Fibroblast of villous mesenchyme (primary cell): ENCODE measurements at places on chromosomes 2 and 18. TPM values are rescaled to one million over a fixed set of nuclear protein-coding genes. Genes with fewer than 3 reads are reported as not detected.

- no peak for DNase-seq
These were observed 59.9 kb downstream of the VIT start for GRCh38 chr2:36756438-36756837.

GRCh38 chr18:49344096-49344495 is 116.3 kb downstream of the DYM start:
- no peak for DNase-seq

DNA sequence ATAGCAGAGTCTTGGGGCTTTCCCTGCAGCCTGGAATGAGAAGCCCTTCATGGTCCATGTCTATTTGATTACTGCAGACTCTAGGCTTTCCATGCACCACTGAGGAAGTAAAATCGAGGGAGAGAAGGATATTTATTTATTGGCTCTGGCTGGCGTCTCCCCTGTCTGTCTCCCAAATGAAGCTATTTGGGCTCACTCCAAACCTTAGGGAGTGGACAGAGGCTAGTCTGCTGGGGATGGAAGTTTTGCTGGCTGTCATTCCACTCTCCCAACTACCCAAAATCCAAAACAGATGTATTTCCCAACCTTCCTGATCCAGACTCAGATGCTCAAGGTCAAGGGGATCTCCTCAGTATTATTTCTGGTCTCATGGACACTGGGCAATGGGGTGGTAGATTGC is 33.7 kb downstream of the TMEM17 start:
- peak; percentile 7 for DNase-seq

DNA sequence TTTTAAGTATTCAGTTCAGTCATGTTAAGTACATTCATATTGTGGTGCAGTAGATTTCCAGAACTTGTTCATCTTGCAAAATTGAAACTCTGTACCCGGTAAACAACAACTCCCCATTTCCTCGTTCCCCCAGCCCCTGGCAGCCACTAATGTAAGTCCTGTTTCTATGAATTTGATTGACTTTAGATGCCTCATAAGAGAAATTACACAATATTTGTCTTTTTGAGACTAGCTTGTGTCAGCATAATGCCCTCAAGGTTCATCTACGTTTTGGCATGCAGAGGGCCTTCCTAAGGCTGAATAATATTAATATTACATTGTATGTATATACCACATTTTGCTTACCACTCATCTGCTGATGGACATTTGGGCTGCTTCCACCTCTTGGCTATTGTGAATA is 30.9 kb downstream of the METTL21A start:
- no peak for DNase-seq

DNA sequence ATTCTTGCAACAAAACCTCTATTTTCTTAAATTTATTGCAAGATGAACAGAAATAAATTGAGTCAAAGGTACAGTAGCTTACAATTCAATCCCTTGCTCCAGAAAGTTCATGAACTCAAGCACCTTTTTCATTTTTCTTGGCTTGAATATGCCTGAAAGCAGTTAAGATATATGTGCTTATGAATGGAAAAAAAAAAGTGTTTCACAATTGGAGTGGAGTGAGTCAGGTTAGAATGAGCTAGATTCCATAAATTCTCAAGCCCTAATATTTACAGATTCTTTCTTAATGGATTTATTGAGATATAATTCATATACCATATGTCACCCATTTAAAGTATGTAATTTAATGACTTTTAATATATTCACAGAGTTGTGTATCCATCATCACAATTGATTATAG is 39.6 kb upstream of the NEMP2 start:
- peak; percentile 50 for DNase-seq

DNA sequence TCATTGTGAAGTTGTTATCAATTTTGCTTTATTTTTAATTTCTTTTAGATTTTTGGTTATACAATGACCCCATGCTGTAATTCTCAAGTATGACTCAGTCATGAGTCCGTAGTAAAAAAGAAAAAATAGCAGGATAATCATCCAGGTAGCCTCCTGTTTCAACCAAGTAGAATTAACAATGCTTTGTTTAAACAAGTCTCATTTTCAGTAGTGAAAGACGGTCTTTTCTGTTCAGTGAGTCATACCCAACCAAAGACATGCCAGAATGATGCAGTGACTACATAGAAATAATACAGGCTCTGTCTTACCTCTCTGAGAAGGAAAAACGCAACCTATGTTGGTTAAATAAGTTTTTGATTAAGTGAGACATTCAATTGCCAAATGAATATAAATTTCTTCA is 67.8 kb upstream of the DSC1 start:
- DNase-seq: no peak

Gene CNRIP1
- 24.6 and 25.1 TPM in 2 replicates for total RNA-seq

DNA sequence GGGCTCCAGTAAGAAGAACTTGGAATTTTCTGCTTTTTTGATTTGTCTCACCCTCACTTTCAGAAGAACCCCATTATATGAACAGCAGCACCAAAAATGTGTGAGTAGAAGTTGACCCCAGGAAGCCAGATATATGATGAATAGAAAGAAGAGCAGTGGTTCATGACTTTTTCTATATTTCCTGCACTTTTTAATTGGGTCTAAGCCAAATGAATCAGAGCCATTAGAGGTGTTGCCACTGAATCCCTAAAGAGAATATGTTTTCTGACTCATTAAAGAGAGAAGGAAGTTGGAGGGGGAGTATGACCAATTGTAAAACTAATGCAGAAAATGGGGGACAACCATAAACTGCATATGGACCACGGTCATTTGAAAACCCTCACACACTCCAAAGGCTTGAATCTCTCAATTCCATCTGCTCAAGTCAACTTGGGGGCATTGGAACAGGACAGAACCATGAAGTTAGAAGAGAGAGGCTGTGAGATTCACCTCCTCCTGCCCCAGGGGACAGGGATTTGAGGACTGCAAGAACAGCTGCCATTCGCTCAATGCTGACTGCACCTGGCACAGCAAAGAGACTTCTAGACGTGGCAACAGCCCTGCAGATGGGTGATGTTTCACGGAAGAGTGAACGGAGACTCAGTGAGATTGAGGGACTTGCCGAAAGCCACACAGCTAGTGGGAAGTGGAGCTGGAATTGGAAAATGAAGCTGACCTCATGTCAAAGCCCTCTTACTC is 3.0 kb downstream of the DAPL1 start:
- no peak for DNase-seq

- no peak for DNase-seq
These were observed 86.3 kb downstream of the PMAIP1 start for GRCh38 chr18:59986139-59986538.

DNA sequence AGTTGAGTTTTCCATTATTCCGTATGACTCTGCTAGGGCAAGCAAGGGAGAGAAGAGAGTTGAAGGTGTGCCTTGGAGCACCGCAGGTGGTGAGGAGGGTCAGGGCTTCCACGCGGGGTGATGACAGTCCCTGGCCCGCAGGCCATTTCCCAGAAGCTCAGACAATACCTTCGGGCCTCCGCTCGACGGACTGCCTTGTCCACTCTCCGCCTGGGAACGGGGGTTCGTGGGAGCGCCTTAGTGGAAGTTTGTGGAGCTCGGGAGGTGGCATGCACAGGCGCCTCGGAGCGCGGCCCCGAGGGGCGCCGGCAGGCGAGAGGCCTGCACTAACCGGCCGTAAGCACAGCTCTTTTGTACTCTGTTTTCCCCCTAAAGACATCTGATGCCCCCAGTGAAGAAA is 69.8 kb downstream of the ARHGEF33 start:
- no peak for DNase-seq

Gene HDAC4
- 19.6 and 20.3 TPM in 2 replicates for total RNA-seq

- peak; percentile 66 for DNase-seq
These were observed 1.4 kb downstream of the PTGR3 start for GRCh38 chr18:75207310-75208154.

DNA sequence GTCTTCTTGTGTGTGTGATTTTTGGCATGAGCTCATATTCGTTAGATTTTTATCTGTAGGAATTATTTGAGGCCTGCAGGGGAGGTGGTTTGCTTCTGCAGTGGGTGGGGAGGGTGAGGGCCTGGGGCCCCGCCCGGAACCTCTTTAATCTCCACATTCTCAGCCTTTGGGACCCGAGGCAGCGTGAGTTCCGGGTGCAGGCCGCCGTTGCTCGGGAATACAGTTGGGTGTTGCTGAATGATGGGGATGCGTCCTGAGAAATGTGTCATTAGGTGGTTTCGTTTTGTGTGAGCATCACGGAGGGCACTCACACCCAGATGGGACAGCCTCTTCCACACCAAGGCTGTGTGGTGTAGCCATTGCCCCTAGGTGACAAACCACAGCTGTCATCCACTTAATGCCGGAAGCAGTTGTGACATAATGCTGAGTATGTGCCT is 13.7 kb upstream of the GAL3ST2 start:
- DNase-seq: no peak

DNA sequence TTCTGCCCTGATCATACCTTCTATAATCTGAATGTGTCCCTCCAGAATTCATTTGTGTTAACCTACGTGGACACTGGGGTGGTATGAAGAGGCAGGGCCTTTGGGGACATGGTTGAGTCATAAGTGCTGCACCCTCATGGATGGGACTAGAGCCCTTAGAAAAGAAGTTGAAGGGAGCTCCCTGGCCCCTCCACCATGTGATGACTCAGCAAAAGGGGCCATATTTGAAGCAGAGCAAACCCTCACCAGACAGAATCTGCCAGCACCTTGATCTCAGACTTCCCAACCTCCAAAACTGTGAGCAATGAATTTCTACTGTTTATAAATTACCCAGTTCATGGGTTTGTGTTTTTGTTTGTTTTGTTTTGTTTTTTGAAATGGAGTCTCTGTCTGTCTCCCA is 33.4 kb upstream of the CD207 start:
- DNase-seq: no peak

Gene LCT
- total RNA-seq: under 0.01 TPM in 1 of 2 replicates, not detected in the other

- DNase-seq: no peak
These were observed 129.0 kb downstream of the SOCS6 start for GRCh38 chr18:70417847-70418246.

Gene FOXI3
- not detected in 2 replicates for total RNA-seq

GRCh38 chr18:13893418-13893760 is 21.9 kb downstream of the MC2R start:
- DNase-seq: no peak

Gene SETBP1
- total RNA-seq: 2.6 and 2.9 TPM in 2 replicates

GRCh38 chr2:204175552-204176271 is 239.1 kb downstream of the ICOS start:
- no peak for DNase-seq

Gene GAL3ST2
- under 0.01 and 0.43 TPM in 2 replicates for total RNA-seq

Gene SP140
- total RNA-seq: 0.86 and 0.97 TPM in 2 replicates

DNA sequence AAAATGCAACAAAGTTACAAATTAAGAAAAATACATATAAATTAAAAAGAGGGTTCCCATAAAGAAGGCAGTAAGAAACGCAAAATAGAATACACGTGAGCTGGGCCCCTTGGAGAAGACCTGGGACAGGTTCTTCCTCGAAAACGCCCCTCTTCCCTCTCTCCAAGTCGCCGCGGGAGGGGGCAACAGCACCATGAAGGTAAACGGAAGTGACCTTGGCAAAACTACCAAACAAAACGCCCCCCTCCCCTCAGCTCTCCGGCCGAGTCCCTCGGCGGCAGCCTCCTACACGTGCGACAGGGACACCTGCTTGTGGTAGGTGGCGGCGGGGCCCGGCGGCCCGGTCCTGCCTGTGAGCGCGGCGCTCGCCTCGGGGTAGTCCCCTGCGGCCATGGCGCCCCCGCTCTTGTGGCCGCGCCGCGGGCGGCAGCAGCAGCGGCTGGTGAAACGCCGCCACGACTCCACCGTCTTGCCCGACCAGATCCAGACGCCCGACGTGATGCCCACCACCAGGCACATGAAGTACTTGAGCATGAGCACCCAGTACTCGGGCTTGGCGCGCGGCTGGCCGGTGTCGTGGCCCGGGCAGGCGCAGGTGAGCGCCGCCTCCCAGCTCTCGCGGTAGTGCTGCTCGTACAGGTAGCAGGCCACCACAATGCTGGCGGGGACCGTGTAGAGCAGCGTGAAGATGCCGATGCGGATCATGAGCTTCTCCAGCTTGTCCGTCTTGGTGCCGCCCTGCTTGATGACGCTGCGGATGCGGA is 2.8 kb downstream of the FZD5 start:
- no peak for DNase-seq

- no peak for DNase-seq
These were observed 18.0 kb downstream of the MBD2 start for GRCh38 chr18:54206447-54206846.
